ENCODE measurements at places on chromosomes 16 and 17.

DNA sequence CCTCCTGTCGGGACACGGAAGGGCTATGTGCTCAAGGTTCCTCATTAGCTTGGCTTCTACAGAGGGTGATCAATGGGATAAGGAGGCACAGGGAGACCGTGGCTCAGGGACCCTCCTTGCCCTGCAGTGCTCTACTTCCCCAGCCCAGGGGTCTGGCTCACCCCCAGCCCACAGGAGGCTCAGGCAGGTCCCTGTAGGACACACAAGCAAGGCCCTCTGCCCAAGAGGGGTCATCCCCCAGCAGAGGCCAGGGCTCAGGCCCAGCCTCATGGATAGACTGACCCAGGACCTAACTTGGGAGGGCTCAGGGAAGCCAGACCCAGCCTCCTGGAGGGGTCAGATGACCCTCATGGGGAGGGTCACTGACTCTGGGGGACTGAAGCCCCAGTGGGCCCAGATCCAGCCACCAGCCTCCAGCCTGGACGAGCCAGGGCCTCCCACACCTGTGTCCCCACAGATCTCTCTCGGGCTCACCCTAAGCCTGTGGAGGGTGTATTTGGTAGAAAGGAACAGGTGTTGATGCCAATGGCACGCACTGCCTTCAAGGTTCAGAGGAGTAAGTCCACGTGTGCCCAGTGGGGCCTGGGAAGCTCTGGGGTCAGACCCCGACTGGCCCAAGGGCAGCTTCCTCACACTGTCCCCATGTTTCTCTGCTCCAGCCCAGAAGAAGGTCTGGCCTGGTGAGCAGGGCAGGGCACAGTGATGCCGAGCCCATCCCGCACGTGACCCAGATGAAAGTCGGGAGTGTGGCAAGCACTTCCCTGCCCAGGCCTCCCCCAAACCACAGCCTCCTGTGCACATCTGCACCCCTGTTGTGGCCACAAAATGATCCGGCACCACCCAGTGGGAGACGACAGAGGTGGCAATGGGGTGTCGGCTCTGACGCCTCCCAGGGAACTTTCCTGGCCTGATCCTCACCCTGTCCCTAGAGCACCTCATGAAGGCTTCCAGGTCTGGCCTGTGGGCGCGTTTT is 10.9 kb upstream of the KRTAP17-1 start:
- DNase-seq = peak; percentile 23

- no peak for DNase-seq
Observed at GRCh38 chr16:54062361-54063278, 224.0 kb downstream of the IRX3 start.

GRCh38 chr16:12664164-12664733 is 139.4 kb downstream of the CPPED1 start:
- DNase-seq = no peak

DNA sequence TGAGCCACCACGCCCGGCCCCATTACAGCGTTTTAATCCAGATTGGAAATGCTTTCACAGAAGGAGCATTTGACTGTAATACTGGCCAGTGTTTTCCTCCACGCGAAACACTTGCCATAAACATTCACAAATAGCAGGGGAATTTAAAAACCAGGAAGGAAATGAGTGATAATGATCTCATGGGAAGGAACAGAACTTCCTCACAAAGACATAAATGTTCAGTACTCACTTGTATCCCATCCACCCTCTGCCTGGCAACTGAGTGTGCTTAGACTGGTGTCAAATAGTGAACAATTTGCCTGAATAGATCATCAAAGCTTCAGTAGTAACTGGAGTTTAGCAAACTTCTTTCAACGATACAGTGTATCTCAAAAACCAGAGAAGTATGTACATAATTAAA is 54.1 kb downstream of the PSMD12 start:
- DNase-seq = no peak

GRCh38 chr17:79406316-79406715 is 204.5 kb downstream of the RBFOX3 start:
- no peak for DNase-seq

DNA sequence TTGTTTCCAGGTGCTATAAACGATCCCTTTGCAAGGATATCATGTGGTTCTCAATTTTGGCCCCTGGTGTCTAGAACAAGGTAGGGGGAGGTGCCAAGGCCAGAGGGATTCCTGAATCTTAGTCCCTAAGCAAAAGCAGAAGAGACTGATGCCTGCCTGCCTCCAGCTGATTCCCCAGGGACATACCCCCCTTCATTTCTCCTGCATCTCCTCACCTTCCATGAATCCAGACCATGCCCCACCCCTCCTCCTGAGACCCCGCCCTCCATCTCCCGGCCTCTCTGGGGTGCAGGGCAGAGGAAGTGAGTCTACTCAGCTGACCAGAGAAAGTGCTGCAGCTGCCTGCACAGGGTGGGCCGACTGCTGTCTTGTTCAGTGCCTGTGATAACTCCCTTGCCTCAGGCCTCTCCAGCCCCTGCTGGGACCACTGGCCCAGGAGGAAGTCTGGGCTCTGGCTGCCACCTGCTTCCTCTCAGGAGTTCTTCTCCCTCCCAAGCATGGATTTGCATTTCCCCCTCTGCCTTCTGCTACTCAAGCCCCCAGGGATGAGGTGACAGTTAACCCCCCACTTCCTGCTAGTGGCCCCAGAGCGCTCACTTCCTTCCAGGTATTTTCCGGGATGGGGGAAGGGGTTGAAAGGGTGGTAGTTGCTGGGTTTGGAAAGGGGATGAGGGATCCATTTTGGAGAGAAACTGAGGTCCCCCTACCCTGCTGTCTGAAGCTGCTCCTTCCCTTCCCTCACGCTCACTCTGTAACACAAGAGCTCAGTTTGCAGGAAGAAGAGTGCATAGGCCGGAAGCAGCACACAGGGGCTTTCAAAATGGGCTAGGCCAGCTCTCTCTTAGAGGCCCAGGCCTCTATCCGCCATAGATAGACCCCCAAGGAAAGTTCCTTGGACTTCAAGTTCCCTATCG is 10.5 kb upstream of the TSPOAP1 start:
- DNase-seq = no peak

GRCh38 chr17:56973520-56973919 is 4.4 kb upstream of the SCPEP1 start:
- no peak for DNase-seq

GRCh38 chr17:43907998-43908721 is 824 bp upstream of the MPP2 start:
- DNase-seq = peak; percentile 48

- DNase-seq = no peak
Observed at GRCh38 chr17:35390663-35391062, 17.2 kb upstream of the SLFN11 start.

- DNase-seq = no peak
Observed at GRCh38 chr17:17088086-17088485, 45.8 kb downstream of the MPRIP start.

DNA sequence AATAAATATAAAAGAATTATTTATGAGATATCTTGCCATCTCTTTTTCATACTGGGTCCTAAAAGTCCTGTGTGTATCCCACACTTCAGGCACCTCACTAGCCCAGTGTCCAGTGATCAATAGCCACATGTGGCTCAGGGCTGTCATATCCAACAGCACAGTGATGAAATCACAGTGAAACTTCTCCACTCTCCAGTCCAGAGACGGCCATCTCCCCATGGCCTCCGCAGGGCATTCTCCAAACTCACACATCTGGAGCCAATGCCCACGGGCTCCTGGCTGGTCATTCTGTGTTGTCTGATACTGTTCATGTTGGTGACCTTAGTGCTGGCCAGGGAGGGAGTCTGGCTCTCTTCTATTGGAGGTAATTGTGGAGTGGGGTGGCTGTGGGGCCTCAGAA is 125.2 kb upstream of the SDK2 start:
- no peak for DNase-seq

- no peak for DNase-seq
Observed at GRCh38 chr17:33390479-33391176, 97.5 kb upstream of the ASIC2 start.

DNA sequence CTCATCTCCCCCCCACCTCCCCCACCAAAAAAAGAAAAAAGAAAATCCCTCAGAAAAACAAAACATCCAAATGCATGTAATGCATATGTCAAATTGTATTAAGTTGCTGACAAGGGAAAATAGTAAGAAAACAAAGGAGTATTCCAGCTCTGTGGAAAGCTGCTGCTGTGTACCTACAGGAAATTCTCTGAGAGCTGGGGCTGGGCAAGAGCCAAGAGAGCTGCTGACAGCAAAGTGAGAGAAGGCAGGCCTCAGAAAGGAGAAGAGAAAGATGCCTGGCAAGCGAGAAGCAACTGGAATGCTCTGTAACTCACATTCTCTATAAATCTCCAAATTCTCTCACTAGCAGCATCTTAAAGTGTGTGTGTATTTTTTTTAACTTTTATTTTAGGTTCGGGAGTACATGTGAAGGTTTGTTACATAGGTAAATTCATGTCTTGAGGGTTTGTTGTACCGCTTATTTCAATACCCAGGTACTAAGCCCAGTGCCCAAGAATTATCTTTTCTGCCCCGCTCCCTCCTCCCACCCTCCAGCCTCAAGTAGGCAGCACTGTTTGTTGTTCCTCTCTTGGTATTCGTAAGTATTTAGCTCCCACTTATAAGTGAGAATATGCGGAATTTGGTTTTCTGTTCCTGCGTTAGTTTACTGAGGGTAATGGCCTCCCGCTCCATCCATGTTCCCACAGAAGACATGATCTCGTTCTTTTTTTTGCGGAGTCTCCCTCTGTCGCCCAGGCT is 24.4 kb downstream of the CNTROB start:
- no peak for DNase-seq

GRCh38 chr17:48503747-48504146 is 27.1 kb downstream of the HOXB1 start:
- no peak for DNase-seq

- DNase-seq = peak; percentile 72
Observed at GRCh38 chr17:58121925-58122324, 26.3 kb upstream of the OR4D1 start.

DNA sequence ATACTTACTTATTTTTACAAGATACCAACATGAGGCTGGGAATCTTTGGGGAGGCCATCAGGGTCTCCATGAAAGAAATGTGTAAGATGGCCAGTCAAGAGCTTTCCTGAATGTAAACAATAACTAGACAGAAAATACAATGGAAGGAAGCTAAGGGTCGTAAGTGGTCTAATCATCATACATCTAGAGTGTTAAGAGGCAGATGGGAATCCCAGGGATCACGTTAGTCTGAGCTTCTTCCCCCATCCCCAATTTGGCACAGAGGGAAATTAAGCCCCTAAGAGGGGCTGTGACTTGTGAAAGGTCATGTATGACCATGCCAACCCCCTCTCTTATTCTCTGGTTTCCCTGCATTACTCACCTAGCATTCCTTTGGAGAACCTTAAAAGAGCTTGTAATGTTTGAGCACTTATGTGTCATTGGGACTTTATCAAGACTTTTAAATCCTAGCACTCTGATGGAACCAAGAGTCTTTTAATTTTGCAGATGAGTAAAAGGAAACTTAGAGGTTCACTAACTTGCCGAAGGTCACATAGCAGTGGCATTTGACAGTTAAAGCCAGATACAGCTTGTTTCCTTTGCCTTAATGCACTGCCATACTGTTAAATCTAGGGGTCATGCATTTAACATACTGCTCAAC is 46.1 kb downstream of the DCUN1D3 start:
- no peak for DNase-seq

GRCh38 chr17:13513039-13513405 is 88.7 kb downstream of the HS3ST3A1 start:
- DNase-seq = no peak

All from CD4-positive, alpha-beta T cell treated with Interleukin-4 for 4 hours (primary cell).